ENCODE measurements at places on chromosomes 3 and 15.
A peak's percentile ranks its signal among the peaks of the same experiment; 100 is the strongest.

DNA sequence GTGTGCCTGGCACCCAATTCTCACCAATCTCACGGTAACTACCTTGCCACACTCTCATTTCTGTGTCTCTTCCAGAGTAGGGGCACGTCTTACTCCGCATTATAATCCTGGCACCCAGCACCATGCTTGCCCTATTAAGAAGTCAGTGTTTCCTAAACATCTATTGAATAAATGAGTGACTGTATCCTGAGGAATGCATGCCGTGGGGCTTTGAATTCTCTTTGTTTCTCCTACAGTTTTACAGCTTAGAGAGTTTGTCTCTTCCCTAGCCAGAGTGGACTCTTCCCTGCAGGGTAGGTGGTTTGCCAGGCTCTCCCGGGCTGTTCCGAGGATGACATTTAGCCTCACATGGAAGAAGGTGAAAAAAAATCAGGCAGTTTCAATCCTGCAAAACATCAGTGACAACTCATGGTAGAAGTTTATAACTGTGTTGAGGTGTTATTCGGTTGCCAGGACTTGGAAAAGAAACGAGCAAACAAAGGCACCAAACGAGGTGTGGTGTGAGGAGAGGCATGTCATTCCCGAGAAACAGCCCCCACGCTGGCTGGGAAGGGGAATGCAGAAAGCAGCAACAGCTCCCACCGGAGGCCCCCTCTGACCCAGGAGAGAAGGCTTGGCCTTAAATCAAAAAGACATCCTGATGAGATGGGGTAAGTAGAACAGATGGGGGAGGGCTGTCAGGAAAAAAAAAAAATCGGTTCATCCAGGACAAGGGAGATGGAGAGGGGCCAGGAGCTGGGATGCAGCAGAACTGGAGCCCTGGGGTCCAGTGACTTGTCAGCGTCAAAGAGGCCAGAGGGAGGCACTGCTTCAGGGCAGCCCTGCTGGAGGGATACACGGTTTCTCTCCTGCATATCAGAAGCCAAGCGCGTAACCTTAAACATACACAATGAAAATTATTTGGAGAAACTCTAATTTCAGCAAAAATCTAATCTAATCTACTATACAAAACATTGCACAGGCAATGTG, 168.4 kb upstream of the ARRDC4 start:
- no peak for DNase-seq

- DNase-seq, result no peak
These were observed 115.7 kb upstream of the TSPAN3 start for GRCh38 chr15:77186594-77187011.

DNA sequence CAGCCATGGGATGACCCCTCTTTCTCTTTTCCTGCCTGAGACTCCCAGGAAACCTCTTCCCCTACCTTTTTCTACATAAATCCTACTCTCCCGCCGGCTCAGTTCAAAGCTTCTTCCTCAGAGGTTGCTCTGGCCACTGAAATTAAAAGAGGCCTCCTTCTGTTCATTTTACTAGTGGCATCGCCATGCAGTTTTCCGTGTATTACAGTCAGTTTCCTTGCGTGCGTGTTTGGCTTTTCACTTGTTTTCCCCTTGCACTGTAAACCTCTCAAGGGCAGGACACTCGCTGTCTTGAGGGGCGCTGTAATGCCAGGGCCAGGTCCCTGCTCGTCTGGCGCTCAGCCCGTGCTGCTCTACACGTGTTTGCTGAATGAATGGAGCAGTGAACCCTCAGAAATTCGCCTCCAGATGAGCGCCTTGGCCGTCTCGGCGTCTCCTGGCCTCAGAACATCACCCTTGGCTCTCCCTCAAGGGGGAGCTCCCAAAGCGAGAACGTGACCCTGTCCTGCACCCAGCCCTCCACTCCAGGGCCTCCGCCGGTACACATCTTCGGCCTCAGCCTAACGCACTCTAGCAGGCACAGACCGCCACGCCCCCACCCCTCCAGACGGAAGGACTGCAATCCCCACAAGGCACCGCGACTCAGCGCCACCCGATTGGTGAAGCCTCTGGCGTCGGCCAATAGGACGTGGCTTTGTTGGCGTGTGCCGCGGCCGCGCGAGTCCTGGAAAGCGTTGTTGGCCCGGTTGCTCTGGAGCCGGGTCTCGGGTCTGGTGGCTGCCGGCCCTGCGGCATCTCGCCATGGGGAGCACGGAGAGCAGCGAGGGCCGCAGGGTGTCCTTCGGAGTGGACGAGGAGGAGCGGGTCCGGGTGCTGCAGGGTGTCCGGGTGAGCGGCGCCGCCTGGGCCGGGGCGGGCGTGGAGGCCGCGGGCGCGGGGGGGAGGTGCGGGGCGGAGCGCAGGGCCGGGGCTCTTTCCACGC, at the start of gene CHCHD6:
TSS of gene CHCHD6 (plus strand) at position 729 of the 982 bp plus-strand sequence. CDS start at position 802, 73 bp downstream.
- peak; percentile 80 for DNase-seq

DNA sequence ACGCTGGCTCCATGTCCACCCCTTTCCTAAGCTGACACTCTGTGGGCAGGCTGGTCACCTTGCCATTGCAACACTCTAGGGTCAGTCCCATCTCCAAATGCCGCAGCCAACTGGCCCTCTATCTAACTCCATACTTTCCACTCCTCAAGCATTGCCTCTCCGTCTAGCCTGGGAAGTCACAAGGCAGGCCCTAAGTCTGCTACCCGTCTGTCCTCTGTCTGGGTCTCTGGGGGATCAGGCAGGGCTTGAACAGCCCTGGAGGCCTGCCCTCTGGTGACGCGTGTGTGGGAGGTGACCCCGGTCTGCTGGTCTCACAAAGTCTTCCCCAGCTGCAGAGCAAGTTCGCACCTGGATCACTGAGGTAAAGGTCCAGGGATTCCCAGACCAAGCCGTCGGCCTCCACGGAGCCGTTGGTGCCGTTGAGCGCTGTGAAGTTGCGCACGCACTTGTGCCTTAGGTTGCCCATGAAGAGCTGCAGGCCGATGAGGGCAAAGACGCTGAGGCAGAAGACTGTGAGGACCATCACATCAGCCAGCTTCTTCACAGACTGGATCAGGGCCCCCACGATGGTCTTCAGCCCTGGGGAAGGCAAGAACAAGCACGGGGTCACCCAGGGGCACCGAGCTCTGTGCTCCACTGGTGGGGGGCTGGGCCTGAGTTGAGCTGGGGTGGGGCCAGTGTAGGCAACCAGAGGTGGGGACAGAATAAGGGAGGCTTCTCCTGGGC, 39.9 kb downstream of the SCN5A start:
- DNase-seq, result no peak

DNA sequence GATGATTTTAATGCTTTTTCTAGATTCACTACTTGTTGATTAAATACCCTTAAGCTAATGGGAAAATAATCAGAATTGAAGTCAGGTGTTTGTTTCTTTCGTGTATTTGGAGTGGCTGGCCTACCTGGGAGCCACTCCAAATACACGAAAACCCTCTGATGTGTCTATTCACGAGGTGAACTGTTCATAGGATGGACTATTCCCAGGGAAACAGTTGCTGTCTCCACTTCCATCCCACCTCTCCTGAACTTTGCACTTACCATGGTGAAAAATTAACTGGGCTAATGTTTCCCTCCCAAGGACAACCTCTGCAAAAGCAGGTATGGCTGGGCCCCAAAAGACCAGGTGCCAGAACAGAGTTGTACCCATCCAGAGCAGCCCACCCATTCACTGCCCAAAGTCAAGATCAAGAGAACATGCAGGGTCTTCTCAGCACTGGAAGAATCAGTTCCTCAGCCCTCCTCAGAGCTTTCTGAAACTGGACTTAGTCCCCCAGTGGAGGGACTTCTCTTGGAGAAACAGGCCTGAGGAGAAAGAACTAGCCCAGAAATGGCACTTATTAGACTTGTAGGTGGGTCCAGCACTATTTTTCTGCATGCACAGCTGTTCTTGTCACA, 2.9 kb upstream of the SMAD3 start:
- no peak for DNase-seq

DNA sequence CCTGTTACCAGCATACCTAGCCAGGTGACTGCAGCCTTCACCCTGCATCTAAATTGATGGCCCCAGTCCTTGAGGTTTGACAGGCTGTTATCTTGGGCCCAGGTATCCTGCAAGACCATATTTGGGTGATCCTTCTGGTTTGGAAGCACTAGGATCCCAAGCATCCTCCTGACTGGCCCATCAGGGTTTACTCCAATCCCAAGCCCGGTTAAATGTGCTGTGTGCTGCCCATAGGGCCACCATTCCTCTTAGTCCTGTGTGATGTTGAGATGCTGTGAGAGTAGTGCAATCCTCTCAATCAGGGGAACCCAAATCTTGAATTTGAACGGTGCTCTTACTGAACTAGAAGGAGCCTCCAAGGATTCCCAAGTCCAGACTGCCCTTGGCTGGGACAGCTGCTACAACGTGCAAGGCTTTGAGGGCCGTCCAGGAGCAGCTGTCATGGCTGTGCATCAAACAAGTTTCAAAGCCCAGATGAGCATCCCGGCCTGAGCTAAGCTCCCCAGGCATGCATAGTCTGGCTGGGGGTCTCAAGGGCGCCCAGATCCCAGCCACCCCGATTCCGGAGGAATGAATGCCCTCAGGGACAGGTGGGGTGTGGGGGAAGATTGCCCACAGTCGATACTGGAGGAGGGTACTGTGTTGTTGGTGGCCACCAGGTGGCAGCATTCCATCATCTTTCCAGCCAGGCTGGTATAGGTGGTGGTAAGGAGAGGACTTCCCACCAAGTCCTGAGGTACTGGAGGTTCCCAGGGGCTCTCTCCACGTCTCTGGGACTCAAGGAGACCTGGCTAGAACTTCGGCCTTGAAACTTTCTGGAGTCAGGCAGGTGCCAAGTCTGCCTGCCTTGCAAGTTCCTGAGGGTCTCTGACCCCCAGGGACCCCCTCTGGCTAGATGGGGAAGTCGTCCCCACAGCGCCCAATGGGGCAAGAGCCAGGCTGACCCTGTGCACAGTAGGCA, 32.6 kb downstream of the RBM5 start:
- DNase-seq, result no peak

DNA sequence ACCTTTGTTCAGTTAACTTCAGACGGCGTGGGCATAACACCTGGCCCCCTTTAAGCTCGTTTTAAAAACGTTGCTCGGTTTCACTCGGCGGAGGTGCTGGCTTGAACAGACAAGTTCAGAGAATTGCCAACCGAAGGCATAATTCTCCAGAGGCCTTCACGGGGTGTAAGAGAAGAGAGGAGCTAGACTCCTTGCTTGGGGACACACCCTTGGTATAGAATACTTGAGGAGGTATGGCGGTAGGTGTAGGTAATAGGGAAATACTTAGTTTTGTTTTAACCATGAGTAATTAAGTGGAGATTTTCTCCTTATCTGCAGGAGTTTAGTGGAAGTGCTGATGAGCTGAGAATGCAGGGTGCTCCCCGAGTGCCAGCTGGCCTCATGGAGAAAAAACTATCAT, 921 bp downstream of the FBXL2 start:
- DNase-seq, result no peak

DNA sequence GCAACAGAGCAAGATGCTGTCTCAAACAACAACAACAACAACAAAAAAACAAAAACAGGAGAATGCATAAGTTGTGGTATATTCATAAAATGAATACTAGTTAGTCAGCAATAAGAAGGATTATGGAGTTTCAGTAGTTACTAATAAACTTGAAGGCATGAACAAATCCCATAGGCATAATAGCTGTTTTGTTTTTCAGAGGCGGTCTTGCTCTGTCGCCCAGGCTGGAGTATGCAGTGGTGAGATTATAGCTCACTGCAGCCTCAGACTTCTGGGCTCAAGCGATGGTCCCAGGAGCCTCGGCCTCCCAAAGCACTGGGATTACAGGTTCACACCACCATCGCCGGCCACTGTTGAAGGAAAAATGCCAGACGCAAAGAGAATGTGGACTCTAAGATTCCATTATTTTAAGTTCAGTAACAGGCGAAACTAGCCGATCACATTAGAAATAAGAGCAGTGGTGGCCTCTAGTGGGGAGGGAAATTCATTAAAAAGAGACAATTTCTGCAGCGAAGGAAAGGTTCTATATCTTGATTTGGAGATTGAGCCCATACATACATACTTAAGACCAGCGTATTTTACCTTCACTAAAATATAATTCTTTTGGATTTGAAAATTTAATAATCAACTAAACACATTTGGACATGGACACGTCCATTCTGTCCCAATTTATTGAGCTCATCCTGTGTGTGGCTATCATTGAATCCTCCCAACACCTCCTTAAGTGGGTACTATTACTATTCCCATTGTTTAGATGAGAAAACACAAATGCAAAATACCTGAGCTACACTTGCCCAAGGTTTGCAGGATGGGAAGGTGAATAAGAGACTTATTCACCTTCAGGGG, 27.4 kb upstream of the HDAC11 start:
- DNase-seq, result no peak

GRCh38 chr15:80447077-80447476, 42.9 kb downstream of the ARNT2 start:
- DNase-seq, result no peak

- no peak for DNase-seq
These were observed 72.5 kb downstream of the GTPBP8 start for GRCh38 chr3:113063126-113063894.

DNA sequence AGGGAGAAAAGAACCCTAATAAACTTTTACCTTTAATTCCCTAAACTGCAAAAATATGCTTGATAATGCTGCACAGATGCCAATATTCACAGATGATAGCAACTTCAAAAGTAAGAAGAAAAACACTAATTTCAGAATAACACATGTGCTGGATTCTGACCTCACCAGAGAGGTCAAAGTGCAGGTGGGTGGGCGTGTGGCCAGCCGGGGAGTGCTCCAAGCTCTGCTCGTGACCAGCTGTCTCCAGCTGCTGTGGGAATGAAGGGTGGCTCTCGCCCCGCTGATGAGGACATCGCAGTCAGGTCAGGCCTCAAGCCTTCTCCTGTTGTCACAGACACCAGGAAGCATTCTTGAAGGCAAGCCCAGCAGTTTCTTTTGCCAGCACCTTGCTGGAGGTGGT, 57.1 kb downstream of the ADAMTS17 start:
- DNase-seq, result no peak

- no peak for DNase-seq
These were observed 206.1 kb upstream of the ATP10A start for GRCh38 chr15:26069231-26069641.

- DNase-seq, result no peak
These were observed 494.3 kb upstream of the KCNMB2 start for GRCh38 chr3:178041931-178042330.

- DNase-seq, result no peak
These were observed 20.3 kb downstream of the PPCDC start for GRCh38 chr15:75043509-75044257.

DNA sequence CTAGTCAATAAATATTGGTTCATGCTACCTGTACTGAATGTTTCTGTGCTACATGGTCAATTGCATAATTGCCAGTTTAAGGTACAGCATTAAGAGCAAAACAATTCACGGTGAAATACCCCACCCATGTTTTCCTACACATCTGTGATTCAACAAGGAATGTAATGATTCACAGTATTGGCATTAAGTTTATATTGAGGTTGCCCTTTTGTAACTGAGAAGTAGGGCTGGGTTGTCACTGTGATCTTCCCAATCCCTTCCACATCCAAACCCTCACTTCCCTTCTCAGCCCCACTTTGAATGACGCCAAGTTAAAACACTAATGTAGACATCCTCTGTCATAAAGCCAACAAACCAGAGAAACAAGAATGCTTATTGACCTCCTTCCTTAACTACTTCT, 112.0 kb upstream of the TJP1 start:
- DNase-seq, result no peak
